ENCODE measurements at places on chromosomes 16 and 17. TPM values are rescaled to one million over a fixed set of nuclear protein-coding genes. Genes with fewer than 3 reads are reported as not detected.

GRCh38 chr17:82330322-82331239 is 3.0 kb downstream of the SECTM1 start:
- H3K36me3 ChIP-seq: no peaks in the 10 kb centered on the region
- DNase-seq: no peak
- H3K27me3 ChIP-seq: peaks cover 3% of the 10 kb centered on the region
- H3K4me1 ChIP-seq: peaks cover 36% of the 10 kb centered on the region

TLCD2 gene
- total RNA-seq: 0.28 TPM

DNA sequence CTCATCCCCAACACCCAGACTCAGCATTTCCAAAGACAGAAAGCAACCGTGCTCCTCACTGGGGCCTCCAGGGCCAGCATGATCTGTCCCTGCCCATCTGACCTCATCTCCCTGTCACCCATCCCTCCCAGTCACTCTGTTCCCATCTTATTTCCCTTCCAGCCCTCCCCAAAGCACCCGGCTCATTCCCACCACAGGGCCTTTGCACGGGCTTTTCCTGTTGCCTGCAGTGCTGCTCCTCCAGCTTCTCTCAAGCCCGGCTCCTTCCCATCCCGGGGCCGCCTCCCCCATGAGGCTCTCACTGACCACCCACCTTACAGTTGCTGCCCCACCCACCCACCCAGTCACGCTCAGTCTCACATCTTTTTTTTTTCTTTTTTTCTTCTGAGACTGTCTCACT is 54.8 kb downstream of the RMI2 start:
- no peak for DNase-seq
- H3K27me3 ChIP-seq: no peaks in the 10 kb centered on the region
- H3K4me3 ChIP-seq: no peak overlapping the region
- no peak overlapping the region for H3K27ac ChIP-seq
- H3K36me3 ChIP-seq: no peaks in the 10 kb centered on the region

DNA sequence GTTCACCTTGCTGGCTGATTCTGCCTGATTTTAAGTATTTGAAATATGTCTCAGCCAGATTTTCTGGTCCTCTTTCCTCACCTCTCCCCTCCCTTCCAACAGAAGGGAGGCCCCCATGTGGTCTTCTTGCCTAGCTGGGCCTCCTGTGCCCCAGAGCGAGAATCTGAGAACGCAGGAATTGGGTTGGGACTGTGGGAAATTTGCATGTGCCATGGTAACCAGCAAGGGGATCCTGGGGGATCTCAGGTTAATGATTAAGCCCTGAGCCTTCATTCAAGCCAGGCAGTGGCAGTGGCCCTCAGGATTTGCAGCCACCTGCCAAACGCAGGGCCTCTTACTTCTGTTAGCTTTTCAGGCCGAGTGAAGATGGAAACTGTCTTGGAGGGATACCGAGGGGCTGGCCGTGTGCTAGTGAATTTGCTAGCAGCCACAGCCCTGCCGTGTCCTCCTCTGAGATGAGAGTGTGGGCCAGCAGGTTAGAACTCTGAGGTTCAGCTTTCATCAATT is 40.2 kb downstream of the KSR1 start:
- no peak overlapping the region for H3K27ac ChIP-seq
- H3K4me3 ChIP-seq: no peak overlapping the region
- H3K36me3 ChIP-seq: no peaks in the 10 kb centered on the region
- no peak for DNase-seq
- peaks cover 12% of the 10 kb centered on the region for H3K4me1 ChIP-seq
- no peaks in the 10 kb centered on the region for H3K27me3 ChIP-seq

DNA sequence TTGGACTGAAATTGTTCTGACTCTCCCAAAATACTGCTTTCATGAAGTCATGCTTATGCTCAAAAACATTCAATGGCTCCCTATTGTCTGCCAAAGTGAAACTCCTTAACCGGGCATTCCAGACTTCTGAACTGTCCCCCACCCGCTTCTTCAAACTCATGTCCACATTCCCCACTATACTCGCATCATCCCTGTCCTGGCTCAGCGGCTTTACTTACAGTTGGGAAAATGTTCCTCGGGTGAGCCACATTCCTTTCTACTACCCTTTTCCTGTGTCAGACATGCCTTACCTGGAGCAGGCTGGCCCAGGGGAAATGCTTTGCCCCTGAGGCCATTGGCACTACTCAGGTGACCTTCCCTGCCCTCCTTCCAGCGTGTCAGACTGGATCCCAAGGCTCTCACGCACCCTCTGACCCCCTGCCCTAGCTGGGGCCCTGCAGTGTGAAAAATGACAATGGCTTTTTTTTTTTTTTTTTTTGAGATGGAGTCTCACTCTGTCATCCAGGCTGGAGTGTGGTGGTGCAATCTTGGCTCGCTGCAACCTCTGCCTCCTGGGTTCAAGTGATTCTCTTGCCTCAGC is 5.3 kb downstream of the CYGB start:
- H3K36me3 ChIP-seq: no peaks in the 10 kb centered on the region
- no peak overlapping the region for H3K4me3 ChIP-seq
- H3K4me1 ChIP-seq: peaks cover 43% of the 10 kb centered on the region
- H3K27me3 ChIP-seq: peaks cover 9% of the 10 kb centered on the region
- DNase-seq: no peak
- no peak overlapping the region for H3K27ac ChIP-seq

IL21R gene
- total RNA-seq: 45.7 TPM

KRT32 gene
- total RNA-seq: not detected
